ENCODE measurements at places on chromosomes 7 and 10.

- DNase-seq: no peak
These were observed 8.3 kb upstream of the DLX6 start for GRCh38 chr7:96996958-96997511.

DNA sequence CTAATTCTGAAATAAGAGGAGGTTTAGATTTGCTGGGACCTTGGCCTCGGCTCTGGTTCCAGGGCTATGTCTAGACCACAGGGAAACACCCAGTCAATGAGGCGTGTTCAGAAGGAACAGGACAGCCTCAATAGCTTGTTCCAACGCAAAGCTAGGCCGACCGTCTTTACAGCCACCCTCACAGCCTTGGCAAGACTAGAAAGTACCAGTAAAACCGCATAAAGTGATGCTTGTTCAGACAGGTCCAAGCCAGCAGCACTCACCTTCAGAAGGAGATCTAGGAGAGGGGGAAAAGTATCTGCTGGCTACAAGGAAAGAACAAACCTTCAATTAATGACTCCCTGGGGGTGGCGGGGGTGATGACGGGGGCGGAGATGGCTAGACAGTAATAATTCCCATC, 50.1 kb upstream of the LMTK2 start:
- DNase-seq: no peak

- no peak for DNase-seq
These were observed 14.0 kb downstream of the RBM20 start for GRCh38 chr10:110657973-110658691.

GRCh38 chr7:45215601-45216062, 58.0 kb downstream of the RAMP3 start:
- no peak for DNase-seq

GRCh38 chr7:583410-584121, 63.9 kb upstream of the PDGFA start:
- no peak for DNase-seq

- DNase-seq: no peak
These were observed 90.8 kb downstream of the FOXL3 start for GRCh38 chr7:380711-381210.

GRCh38 chr7:84474436-84474835, 279.8 kb upstream of the SEMA3A start:
- DNase-seq: no peak

GRCh38 chr7:140649556-140650205, 9.1 kb upstream of the DENND2A start:
- no peak for DNase-seq

- DNase-seq: no peak
These were observed 1.8 kb downstream of the LFNG start for GRCh38 chr7:2521341-2521745.

DNA sequence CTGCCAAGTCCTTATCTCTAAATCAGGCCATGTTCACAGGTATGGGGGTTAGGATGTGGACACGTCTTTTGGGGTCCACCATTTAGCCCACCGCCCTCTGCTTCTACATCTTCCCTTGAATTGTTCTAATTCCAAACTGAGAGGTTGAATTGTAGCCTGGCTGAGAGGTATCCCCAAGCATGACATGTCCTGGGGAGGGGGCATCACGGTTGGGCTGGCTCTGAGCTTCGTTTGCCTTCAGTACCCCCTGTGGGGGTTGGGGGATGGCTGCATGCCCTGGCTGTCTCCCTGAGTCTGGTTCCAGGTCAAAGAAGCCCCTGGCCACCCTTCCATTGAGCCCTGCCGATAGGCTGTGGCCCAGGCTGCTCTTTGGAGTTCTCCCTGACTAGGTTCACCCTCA, 204.6 kb downstream of the GLRX3 start:
- DNase-seq: no peak

- DNase-seq: no peak
These were observed 76.0 kb downstream of the TMEM270 start for GRCh38 chr7:73936967-73937366.

DNA sequence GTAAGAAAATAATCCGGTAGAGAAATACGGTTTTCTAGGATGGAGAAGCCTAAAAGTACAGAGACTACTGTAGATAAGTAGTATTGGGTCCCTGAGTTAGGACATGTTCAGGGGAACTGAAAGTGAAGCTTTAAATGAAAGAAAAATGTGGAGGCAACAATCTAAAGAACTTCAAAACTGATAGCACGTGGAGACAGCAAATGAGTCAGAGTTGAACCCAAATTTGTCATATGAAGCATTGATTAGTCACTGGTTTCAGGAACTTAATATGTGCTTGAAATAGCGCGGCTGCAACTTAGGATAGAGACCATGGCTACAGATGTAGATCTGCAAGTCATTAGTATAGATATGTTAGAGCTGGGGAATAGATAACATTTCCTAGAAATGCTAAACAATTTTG, 1138.6 kb upstream of the SORCS1 start:
- no peak for DNase-seq

DNA sequence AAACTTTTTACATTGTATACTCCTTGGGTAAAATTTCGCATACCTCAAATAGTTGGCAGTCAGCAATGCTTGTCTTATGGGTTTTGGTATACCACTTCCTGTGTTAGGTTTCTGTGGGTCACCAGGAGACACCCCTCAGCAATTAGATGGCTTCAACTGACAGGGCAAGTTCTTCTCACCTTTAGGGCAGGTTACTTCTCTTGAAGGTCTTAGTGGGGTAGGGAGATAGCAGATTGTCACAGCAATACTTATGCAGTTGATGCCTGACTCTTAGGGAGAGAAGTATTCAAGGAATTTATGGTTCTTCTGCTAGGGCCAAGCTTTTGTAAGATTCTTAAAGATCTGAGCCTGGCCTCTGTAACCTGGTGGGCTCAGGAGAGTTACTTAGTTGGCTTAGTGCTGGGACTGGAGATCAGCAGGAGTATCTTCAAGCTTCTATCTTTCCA, 42.9 kb downstream of the MKLN1 start:
- no peak for DNase-seq

- DNase-seq: no peak
These were observed 724.0 kb downstream of the GRID1 start for GRCh38 chr10:85642421-85643170.

DNA sequence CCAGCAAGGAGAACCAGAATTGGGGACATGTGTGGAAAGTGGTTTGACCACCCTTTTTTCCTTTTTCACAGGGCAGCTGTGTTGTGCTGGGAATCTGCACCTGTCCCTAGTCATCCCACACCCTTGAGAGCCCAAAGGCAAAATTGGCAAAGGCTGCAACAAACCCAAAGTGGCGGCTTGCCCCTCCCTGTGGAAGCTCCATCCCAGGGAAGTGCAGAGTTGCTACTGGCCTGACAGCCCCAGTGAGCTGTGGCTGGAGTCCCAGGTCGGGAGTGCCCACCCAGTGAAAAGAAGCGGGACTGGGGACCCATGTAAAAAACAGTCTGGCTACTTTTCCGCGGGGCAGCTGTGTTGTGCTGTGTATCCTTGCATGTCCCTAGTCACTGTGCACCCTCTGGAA, 109.1 kb upstream of the GRM3 start:
- DNase-seq: no peak
